ENCODE measurements at places on chromosomes 2 and 18. TPM values are rescaled to one million over a fixed set of nuclear protein-coding genes. Genes with fewer than 3 reads are reported as not detected.

KCNG3 gene
- total RNA-seq: 1.5 TPM

AQP4 gene
- total RNA-seq: 0.07 TPM

DNA sequence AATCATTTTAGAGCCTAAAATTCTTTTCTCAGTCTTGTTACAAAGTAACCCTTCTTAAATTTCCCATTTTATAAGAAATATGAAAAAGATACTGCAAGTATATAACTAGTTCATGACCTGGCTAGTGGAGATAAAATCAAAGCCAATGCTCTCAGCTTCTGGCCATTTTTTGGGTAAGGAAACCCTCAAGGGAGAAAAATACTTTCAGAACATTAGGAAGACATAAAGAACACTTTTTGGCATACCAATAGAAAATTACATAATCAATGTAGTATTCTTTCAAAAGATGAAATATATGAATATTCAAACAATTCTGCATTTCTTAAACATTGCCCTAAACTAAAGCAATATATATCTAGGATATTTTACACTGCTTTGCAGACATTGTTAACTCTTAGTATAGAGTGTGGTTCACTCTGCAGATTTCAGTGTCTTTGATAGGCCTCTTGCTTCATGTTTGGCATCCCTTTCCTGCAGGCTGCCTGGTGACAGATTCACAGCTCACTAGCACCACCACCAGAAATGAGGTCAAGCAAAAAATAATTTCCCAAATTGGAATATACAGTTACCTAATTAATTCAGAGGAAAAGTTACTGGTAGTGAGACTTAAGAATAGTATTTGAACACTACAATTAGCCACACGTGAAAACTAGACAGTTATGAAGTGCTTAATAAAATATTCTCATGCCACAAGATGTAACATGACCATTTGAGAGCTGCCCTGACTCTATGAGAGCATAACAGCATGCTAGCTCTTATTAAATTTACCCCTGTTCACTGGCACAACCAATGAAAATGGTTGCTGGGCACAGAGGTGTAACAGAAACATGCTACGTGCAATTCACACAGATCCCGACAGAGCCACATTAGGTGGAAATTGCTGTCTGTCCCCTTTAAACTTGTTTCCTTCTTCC is 36.0 kb downstream of the PAIP2B start:
- no peaks in the 10 kb centered on the region for H3K27me3 ChIP-seq
- peak; percentile 3 for DNase-seq
- no peak overlapping the region for H3K27ac ChIP-seq
- no peak overlapping the region for H3K4me3 ChIP-seq
- H3K36me3 ChIP-seq: no peaks in the 10 kb centered on the region
- no peaks in the 10 kb centered on the region for H3K4me1 ChIP-seq

GRCh38 chr2:196587056-196587455 is 52.5 kb upstream of the CCDC150 start:
- peak overlapping the region; percentile 6 for H3K4me3 ChIP-seq
- peaks cover 19% of the 10 kb centered on the region for H3K4me1 ChIP-seq
- H3K36me3 ChIP-seq: no peaks in the 10 kb centered on the region
- no peak overlapping the region for H3K27ac ChIP-seq
- H3K27me3 ChIP-seq: no peaks in the 10 kb centered on the region

GRCh38 chr2:95278051-95278471 is 3.8 kb downstream of the PROM2 start:
- no peaks in the 10 kb centered on the region for H3K36me3 ChIP-seq
- peaks cover 33% of the 10 kb centered on the region for H3K4me1 ChIP-seq
- DNase-seq: peak; percentile 48
- H3K4me3 ChIP-seq: no peak overlapping the region
- H3K27me3 ChIP-seq: no peaks in the 10 kb centered on the region

- H3K27ac ChIP-seq: no peak overlapping the region
- H3K4me1 ChIP-seq: no peaks in the 10 kb centered on the region
- H3K27me3 ChIP-seq: no peaks in the 10 kb centered on the region
Observed at GRCh38 chr2:150885774-150886386, 375.8 kb downstream of the RBM43 start.

- no peak overlapping the region for H3K27ac ChIP-seq
- DNase-seq: no peak
- H3K4me1 ChIP-seq: no peaks in the 10 kb centered on the region
Observed at GRCh38 chr2:23595601-23596251, 210.7 kb downstream of the KLHL29 start.

GRCh38 chr2:41930807-41931566 is 116.8 kb upstream of the PKDCC start:
- H3K4me1 ChIP-seq: peaks cover 18% of the 10 kb centered on the region
- DNase-seq: peak; percentile 26
- H3K27me3 ChIP-seq: peaks cover 8% of the 10 kb centered on the region
- H3K4me3 ChIP-seq: no peak overlapping the region

- no peak overlapping the region for H3K4me3 ChIP-seq
- DNase-seq: no peak
- no peak overlapping the region for H3K27ac ChIP-seq
Observed at GRCh38 chr2:145144131-145144728, 624.3 kb upstream of the ZEB2 start.

DNA sequence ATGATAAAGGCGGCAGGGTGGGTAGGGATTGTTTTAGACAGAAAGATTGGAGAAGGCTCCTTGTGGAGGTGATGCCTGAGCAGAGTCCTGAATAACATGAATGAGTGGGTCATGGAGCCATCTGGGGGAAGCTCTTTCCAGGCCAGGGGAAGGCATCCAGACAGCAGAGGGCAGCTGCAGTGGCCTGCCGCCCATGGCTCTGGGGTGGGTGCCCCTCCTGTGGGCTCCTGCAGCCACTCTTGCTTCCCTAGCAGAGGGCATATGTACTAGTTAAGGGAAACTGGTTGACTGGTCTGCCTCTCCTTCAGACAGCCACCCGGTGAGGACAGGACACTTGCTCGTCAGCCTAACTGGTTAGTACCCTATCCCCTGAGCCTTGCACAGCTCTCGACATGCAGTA is 46.5 kb upstream of the SLC1A4 start:
- H3K27me3 ChIP-seq: no peaks in the 10 kb centered on the region
- DNase-seq: no peak
- no peak overlapping the region for H3K4me3 ChIP-seq
- H3K27ac ChIP-seq: no peak overlapping the region

GRCh38 chr2:165044505-165045303 is 89.4 kb upstream of the SLC38A11 start:
- no peak overlapping the region for H3K4me3 ChIP-seq
